NCI-H146 (cell line): ENCODE measurements at places on chromosomes 13 and 19.

GRCh38 chr13:100722517-100722916, 47.9 kb upstream of the TMTC4 start:
- no peak for DNase-seq

GRCh38 chr19:36009220-36009619, 607 bp upstream of the SYNE4 start:
- DNase-seq: peak; percentile 80

DNA sequence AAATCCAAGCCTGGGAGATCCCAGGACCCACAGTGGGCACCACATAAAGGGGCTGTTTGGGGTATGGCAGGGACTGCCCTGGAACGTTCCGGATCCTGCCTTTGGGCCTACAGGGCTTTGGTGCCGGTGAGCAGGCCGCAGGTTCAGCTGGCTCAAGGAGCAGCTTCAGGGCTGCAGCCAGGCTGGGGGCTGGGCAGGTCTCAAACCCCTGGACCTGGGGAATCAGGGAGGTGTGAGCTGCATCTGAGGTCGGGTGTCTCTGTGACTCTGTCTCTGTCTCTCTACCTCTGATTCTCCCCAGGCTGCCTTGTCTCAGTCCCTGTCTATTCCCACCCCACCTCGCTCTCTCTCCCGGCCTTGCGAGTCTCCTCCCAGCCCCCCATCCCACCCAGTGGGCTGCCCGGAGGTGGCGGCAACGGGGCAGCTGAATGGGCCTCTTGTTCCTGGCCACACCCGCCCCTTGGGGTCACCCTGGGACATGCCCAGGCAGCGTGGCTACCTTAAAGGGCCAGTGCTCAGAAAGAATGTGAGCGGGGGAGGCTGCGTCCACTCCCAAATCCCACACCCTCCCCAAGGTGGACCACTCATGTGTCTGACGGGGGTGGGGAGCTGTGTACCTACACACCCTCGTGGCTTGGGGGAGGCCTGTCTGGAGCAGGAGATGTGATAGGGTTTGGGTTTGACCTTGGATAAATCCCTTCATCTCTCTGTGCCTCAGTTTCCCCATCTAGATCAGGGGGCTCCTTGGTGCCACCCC, 31.1 kb downstream of the NFIC start:
- DNase-seq: no peak

GRCh38 chr13:105595471-105595870, 940.0 kb downstream of the EFNB2 start:
- no peak for DNase-seq

DNA sequence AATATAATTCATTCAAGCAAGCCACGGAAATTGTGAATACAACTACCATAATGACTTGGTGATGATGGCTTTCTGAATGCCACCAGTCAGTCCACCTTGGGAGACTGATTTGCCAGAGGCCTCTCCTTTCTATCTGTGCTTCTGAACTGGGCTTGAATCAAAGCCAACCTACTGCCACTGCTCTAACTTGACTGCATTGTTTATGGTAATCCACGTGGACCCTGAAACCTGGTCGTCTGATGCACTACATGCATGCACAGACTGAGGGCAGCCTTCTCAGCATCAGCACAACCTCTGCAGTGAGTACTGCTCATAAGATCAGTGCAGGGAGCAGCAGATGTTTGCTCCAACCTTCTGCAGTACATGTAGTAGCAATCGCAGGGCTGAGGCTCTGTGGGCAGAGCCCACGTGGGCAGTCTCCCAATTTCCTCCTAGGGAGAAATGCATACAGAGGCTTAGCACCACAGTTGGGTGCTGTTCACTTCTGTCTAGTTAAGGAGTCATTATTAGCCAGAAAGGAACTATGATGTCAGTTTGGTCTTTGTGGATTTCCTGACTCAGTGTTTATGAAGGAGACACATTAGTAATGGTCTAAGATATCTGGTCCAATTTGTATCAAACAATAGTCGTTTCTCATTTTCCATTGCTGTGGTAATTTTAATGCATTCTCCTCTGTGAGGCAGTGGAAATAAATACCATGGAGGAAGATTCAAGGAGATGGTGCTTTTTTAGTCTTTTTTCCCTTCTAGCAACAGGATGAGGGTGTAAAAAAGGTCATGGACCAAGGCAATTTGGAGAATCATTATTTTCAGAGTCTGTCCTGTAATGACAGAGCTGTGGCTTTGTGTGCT, 82.5 kb downstream of the AKAP11 start:
- peak; percentile 48 for DNase-seq

DNA sequence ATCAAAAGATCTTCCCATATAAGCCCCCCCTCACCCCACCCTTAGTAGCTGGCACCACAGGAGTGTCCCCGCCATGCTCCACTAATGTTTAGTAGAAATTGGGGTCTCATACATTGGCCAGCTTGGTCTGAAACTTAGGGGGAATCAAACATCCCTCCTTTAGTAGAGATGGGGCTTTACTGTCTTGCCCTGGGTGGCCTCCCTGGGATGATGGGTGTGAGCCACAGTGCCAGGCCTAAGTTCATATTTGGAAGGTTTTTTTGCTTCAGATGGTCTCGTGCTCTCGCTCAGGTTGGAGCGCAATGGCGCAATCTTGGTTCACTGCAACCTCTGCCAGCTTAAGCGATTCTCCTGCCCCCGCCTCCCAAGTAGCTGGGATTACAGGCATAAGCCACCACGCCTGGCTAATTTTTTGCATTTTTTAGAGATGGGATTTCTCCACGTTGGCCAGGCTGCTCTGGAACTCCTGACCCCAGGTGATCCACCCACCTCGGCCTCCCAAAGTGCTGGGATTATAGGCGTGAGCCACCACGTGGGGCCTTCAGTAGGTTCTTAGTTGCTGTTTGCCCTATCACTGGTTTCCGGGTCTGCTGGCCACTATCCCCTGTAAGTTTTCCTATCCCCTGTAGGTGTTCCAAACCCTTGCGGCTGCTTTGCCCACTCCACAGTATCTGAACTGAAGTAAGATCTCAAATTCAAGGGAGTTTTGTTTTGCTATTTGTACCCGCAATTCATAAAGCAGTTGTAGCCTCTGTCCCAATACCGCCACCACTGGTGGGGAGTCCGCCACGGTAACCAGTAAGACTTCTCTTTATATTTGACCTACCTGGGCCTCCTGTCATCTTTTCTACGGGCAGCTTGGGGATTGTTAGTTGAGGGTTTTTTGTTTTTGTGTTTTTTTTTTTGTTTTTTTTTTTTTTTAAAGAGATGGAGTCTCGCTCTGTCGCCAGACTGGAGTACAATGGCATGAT, 34.1 kb downstream of the NLRP12 start:
- no peak for DNase-seq

DNA sequence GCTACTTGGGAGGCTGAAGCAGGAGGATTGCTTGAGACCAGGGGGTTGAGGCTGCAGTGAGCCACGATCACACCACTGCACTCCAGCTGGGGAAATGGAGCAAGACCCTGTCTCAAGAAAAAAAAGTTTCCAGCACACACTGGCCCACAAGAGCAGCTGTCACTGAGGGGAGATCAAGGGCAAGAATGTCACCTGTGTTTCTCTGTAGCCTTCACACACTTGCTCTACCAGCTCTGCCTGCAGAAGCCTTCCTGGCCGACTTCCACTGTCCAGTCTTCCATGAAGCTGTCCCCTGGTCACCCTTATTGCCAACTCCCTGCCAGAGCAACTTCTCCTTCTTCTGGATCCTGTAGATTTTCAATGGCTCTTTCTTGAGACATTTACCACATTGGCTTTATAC, 158.0 kb downstream of the KCTD15 start:
- DNase-seq: no peak

- DNase-seq: no peak
Observed at GRCh38 chr19:29212356-29212647, 649 bp downstream of the UQCRFS1 start.

DNA sequence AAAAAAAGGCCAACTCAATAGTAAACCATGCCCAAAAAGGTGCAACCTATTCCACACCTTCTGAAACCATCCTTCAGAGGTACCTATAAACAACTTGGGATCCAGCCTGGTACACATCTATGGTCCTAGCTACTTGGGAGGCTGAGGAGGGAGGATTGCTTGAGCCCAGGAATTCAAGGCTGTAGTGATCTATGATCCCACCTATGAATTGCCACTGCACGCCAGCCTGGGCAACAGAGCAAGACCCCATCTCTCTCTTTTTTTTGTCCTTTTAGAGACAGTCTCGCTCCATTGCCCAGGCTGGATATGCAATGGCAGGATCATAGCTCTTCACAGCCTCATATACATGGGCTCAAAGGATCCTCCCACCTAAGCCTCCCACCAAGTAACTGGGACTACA, 26.0 kb downstream of the ZSWIM4 start:
- no peak for DNase-seq

- DNase-seq: no peak
Observed at GRCh38 chr19:39419003-39419402, 6.5 kb downstream of the PLEKHG2 start.

DNA sequence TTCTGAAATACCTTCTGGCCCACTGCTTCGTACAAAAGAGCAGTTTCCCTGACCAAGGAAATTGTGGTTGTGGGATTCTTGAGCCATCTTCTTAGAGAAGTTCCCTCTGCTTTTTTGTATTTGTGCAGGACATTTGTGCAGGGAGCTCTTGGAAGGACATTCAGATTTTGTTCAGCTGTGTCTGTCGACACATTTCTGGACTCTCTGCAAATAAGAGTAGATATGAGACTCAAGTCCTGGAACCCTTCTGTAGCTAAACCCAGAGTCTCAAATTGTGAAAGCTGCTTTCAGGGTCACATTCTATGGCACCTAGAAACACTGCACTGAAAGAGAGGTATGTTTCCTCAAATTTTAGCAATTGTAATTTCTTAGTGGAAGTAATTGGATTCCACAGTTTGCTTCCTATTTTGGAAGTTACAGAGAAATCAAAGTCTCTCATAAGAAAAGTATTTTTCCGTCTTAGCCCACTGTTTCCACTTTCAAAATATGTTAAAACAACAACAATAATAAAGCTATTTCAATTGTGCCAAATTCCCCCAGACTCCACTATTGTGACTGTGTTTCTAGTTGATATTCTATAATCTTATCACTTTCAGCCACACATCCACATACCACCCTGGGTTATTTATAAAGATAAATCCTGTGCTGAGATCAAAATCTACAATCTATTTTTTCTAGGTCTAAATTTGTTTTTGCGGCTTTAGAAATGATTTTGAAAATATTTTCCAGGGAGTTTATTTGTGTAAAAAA, 224.0 kb downstream of the COG6 start:
- DNase-seq: no peak

GRCh38 chr13:94999871-95000270, 287.5 kb upstream of the SOX21 start:
- DNase-seq: no peak

DNA sequence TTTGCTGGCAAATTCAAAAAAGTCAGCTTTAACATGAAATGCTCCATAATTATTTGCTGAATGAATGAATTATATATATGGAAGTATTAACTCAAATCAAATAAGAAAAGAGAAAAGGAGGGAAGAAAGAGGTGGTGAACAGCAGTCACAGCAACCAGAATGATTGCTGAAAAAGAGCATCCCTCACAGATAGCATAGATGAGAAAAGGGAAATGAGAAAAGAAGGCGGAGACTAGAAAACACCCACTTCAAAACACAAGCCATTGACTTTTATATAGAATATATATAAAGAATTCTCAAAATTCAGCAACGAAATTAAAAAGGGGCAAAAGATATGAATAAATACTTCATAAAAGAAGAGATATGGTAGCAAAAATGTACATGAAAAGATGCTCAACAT, 75.2 kb downstream of the CAB39L start:
- DNase-seq: no peak

DNA sequence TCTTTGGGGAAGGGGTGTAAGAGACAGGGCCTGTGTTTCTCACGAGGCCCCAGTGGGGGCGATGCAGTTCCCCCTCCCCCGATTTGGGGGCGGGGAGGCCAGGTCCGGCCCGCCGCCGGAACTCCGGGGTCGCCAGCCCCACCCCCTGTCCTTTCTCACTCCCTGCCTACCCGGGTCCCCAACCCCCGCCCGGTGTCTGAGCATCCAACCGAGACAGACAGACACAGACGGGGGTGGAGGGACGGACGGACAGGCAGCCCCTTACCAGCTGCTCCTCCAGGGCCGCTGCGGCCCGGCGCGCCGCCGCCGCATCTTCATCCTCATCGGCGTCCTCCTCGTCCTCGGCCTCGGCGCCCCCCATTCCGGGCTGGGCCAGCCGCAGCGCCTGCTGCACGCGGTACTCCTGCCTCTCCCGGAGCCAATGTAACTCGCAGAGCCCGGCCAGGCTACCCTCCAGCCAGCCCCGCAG, 397 bp downstream of the DACT3 start:
- no peak for DNase-seq

GRCh38 chr13:94696171-94696570, 16.2 kb downstream of the SOX21 start:
- DNase-seq: no peak

DNA sequence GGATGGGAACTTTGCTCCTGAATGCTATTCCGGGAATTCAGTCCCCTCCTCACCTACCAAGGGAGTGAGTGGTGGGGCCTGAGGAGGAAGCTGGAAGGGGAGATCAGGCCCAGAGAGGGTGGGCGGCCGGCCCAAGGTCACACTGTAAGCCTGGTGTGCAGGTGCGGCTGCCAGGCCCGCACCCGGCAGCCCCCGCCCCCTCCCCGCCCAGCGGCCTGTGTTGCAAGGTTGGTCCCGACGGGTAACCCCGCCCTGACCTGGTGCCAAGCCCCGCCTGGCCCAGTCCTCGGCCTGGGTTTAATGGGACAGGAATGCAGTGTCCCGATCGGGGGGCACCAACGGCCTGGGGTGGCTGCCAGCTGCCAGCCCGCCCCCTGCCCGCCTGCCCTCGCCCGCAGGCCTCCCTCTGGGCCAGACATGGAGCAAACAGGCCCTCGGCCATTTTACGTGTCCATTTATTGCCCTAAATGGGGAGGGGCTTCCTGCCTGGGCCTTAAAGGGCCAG, 5.5 kb downstream of the ZBTB7A start:
- DNase-seq: no peak

DNA sequence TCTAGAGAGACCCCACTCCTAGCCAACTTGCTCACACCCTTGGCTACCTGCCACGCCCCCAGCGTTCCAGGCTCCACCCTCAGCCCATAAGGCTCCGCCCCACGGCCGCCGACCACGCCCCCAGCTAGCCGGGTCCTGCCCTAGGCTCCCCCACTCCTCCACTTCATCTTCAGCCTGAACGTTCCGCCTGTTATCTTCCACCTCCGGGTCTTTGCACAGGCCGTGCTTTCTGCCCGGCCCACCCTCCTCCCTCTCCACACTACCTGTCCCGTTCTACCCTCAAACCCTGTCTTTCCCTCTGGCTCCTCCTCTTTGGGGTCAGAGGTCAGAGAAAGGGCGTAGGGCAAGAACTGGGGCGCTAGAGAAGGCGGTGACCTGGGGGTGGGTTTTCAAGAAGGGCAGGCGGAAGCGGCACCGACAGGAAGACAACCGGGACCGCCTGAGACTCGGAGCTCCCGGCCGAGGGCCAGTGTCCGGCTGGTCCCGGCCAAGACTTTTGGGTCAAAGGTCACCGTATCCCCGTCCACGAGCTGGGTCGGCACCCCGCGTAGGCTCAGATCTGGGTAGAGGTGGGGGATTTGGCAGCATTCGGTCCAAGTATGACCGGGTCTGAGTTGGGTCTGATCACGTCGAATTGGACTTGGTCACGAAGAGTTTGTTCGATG, 2.2 kb downstream of the PDE4C start:
- peak; percentile 66 for DNase-seq
